NCI-H1417 treated with DMSO at 0.1 percent for 48 hours (cell line): ENCODE measurements at places on chromosomes 13 and 19.

DNA sequence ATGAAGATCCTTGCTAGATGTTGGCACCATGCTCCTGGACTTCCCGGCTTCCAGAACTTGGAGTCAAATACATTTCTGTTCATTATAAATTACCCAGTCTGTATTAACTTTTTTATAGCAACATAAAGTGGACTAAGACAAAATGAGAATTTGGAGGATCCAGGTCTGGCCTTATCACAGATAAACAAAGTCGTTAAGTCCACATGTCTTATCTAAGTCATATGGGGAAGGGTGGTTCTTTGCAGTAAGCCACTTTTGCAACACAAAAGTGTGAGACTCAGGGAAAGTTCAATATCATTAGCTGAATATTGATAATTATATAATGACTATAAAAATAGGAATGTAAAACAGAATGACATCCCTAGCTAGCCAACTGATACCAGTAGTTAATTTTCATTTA, 91.6 kb upstream of the SIAH3 start:
- DNase-seq, result no peak

DNA sequence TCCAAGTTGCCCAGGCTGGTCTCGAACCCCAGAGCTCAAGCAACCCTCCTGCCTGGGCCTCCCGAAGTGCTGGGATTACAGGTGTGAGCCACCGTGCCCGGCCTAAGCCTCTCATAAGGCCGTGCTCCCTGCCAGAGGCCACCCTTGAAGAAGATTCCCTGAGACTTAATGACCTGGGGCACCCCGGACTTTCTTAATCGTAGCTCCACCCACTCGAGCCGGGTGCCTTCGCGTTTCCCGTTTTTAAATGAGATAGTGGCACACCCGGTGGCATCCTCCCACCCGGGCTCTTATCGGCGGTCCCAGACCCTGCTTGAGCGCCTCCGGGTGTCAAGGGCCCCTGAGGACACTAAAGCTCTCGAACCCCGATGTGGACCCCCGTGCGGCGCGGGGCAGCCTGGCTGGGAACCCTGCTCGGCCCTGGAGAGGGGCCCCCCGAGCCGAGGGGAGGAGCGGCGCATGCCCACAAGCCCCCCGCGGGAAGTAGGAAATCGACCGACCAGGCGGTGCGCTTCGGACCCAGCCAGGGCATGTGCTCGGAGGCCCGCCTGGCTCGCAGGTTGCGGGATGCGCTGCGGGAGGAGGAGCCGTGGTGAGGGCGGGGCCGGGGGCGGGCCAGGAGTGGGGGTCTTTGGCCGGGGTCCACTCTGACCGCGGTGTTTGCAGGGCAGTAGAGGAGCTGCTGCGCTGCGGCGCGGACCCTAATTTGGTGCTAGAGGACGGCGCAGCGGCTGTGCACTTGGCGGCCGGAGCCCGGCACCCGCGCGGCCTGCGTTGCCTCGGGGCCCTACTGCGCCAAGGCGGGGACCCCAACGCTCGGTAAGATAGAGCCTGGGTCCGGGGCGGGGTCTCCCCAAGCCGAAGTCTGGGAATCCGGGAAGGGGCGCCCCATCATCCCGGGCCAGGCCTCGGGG, at the start of gene ANKLE1:
Gene ANKLE1, plus strand, starts transcription at position 511 of the 914 bp plus-strand sequence. Its CDS starts 20 bp downstream, at position 531.
- DNase-seq, result no peak

- DNase-seq, result no peak
Measured at GRCh38 chr13:80787604-80788003, 446.7 kb upstream of the SPRY2 start.

GRCh38 chr19:5058521-5059212, 89.8 kb downstream of the KDM4B start:
- no peak for DNase-seq

- DNase-seq, result no peak
Measured at GRCh38 chr19:41746593-41747227, 8.6 kb upstream of the CEACAM6 start.

- no peak for DNase-seq
Measured at GRCh38 chr13:32720026-32720425, 133.8 kb downstream of the PDS5B start.

- DNase-seq, result no peak
Measured at GRCh38 chr13:95382411-95382810, 81.2 kb upstream of the ABCC4 start.

- DNase-seq, result no peak
Measured at GRCh38 chr19:35592226-35592625, 6.3 kb downstream of the PMIS2 start.

- no peak for DNase-seq
Measured at GRCh38 chr19:30273184-30273583, 99.0 kb upstream of the ZNF536 start.

DNA sequence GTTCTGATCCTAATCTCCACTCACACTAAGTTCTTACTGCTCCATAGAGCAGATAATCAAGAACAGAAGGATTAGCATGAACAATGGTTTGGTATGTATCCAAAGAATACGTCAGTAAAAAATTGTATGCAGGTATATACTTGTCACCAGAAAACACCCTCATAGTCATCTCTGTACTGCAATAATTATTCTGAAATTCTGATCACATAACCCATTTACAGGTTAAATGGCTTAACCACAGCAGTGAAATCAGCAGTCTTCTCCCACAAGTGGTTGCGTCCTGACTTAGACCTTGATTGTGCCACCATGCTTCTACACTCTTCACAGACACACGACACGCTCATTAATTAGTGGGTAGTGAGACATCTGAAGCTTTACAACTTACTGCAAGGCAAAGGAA, 50.9 kb downstream of the LNX2 start:
- no peak for DNase-seq

DNA sequence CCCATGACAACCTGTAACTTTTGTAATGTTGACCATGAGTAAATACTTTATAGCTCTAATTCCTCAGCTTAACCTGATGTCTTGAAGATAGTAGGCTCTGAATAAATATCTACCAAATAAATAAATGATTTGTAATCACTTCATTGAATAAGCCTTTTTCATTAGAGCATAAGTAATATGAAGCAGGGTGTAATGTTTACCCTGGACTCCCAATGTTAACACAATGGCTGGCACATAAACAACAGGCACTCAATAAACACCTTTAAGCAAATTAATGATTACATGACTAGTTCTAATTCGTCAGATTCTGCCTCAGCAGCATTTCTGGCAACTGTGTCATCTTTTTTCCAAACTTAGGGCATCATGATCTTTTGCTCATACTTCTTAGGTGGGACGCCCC, 396.3 kb downstream of the LIG4 start:
- DNase-seq, result no peak

- no peak for DNase-seq
Measured at GRCh38 chr13:30744056-30744680, 8.8 kb downstream of the ALOX5AP start.

GRCh38 chr19:7883105-7883504, 5.2 kb upstream of the LRRC8E start:
- DNase-seq, result no peak

GRCh38 chr13:22271903-22272302, 601.0 kb downstream of the FGF9 start:
- no peak for DNase-seq
